ENCODE measurements at places on chromosomes 5 and 9.

DNA sequence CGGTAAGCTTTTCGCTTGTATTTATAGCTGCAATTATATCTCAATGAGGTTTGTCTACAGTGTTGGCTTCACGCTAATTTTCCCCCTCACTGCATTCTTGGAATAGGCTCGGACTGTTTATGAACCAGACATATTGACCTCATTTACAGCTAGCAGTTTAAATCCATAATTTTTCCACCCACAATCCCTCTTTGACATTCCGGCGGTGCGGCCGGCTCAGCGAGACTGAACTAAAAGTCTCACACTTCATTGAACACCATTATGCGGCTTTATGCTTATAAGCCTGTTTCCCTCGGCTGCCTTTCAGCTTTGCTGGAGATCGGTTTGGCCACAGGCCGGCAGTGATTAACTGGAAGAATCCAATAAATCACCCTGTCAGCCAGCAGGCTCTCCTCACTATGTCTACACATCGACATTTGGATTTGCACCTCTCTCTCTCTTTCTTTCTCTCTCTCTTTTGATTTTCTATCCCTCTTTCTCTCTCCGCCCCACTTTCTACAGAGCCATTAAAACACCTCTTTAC is 315.0 kb upstream of the TLE4 start:
- DNase-seq: peak; percentile 97

DNA sequence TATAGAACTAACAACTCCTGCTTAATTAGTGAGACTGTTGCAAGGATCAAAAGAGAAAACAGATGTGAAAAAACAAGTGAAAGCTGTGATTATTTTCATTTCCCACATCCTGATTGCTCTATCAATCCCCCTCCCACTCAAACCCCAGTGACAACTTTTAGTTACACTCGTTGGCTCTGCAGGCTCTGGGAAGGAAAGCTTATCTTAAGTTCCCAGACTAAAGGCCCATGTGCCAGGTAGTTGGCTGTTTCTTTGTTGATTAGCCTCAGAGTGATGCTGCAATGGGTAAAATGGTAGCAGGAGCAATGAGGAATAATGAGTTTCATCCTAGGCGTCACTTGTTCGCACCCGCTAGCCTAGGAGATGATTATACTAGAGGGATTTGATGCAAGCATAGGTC is 133.3 kb upstream of the IFNE start:
- no peak for DNase-seq

- DNase-seq: peak; percentile 72
Observed at GRCh38 chr5:151092762-151093161, 11.9 kb upstream of the TNIP1 start.

GRCh38 chr5:143592648-143593047 is 189.2 kb upstream of the NR3C1 start:
- no peak for DNase-seq

GRCh38 chr5:151060742-151061141 is 20.1 kb downstream of the TNIP1 start:
- no peak for DNase-seq

- peak; percentile 80 for DNase-seq
Observed at GRCh38 chr5:97764700-97765099, 581.7 kb upstream of the RIOK2 start.

- peak; percentile 67 for DNase-seq
Observed at GRCh38 chr9:82254646-82255367, 266.2 kb downstream of the SPATA31D1 start.

- DNase-seq: no peak
Observed at GRCh38 chr5:93715761-93716160, 25.6 kb downstream of the POU5F2 start.

GRCh38 chr5:78419396-78419795 is 59.0 kb downstream of the SCAMP1 start:
- DNase-seq: no peak

DNA sequence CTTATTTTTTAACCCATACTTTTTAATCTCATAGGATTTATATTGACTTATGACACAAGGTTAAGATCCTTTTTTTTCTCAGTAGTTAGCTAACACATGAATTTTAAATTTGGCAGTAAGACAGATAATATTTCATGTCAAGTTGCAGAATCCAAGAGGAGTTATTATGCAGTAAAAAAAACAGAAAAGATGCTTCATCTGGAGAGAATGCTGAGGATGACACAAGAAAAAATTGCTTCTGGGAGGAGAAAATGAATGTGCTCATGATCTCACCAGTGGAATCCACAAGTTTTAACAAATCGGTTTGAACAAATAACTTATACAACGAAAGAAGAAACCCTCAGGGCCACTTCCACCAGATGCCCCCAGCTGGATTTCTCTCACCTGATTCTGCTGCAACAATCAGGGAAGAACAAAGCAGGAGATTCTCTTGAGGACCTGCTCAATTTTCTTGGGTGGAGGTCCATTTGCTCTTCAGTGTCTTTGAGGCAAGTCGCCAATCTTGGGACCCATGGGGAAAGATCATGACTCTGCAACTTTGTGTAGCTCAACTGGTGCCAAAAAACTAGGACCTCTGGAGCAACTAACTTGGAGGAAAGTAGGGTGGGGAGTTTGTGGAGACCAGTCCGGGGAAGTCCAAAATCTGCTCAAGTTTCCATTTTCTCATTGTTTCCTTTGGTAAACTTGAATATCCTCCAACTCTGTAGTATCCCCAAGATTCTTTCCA is 50.5 kb upstream of the TNFSF15 start:
- peak; percentile 92 for DNase-seq

DNA sequence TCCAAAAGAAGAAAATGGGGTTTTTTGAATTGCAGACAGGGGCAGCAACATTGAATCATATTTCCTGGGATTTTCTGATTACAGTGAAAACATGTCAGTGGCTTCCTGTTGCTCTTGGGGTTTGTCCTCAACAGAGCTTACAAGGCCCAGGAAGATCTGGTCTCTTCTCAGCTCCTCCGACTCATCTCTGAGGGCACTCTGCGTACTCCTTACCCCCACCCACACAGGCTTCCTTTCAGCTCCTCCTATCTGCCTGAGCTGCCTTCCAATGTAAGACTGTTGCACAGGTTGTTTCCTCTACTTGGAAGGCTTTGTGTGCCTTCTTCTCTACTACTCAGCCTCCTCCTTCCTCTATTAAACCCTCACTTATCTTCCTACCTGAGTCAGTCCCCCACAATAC is 245.1 kb upstream of the MEF2C start:
- peak; percentile 62 for DNase-seq

DNA sequence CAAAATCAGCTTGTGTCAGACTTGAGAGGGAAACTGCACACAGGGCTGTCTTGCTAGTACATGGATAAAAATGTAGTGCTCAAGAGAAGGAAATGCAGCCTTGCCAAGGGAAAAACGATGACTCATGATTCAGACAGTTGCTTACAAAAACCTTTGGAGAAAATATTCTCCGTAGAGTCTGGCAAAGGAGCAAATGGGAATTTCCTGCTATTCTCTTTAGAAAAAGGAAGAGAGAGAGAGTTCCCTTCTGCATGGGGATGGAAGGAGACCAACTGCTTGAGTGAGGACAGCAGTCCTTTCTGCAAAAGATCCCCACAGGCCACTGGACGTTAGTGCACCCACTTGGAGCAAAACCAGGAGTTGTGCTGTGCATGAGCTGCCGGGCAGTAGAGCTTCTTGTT is 7.6 kb downstream of the IFNB1 start:
- peak; percentile 95 for DNase-seq

- no peak for DNase-seq
Observed at GRCh38 chr5:102850503-102850902, 95.4 kb downstream of the PAM start.

DNA sequence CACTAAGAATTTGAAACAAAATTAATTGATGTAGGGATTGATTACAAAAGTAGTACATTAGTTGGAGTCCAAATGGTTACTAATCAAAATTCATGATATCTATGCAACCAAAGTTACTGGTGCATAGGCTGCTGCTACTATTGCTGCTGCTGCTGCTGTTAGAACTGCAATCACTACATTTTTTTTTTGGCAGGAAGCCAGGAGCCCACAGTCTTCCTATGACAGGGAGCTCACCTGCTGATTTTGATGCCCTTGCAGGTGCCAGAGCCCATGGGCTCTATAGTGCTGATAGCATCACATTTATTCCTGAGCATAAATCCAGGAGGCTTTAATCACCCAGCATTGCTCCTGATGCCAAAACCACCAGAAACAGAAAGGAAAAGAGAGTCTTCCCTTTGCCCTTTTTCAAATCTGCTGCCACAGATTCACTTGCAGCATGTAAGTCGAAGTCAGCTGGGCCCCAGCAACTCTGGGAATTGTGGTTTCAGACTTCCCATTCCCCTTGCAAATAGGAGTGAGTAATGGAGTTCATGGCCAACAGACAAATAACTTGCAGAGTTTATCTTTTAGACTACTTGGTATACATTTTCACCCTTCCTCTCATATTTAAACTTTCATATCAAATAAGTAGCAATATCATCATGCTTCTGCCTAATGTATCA is 17.6 kb downstream of the SLCO6A1 start:
- peak; percentile 31 for DNase-seq

- DNase-seq: no peak
Observed at GRCh38 chr9:9284201-9284600, 1328.6 kb downstream of the PTPRD start.

- peak; percentile 28 for DNase-seq
Observed at GRCh38 chr9:737400-738120, 103.9 kb upstream of the DMRT1 start.

DNA sequence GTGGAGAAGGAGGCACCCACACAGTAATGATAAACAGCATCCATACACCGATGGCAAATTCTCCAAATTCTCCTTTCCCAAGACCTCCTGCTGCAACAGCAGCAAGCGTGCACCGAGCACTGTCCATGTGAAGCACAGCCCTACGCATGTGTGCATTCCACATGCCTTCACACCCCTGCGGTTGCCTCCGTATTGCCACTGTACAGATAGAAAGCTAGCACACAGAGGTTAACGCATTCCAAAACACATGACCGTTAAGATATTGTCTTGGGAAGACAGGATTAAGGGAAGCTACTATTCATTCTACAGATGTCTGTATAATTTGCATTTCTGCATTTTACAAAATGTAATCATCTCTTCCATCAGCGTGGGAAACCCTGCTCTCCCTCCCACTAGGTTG is 6.6 kb downstream of the FLT4 start:
- no peak for DNase-seq

DNA sequence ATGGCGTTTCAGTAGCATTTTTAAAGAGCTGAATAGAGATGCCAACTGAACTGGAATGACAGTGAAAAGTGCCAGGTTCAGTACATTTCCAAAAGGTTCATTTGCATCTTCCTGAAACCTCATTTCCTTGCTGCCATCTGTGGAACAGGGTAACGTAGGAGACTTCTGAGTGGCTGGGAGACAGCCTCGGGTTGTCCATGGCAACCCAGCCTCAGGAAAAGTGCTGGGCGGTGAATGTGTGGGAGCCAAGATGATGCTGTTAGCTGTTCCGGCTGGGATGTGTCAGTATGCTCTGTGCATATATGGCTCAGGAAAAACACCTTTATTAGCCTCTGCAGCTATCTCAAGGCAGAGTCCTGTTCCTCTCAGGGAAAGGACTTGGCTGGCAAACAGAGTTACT is 87.5 kb downstream of the KLHL3 start:
- no peak for DNase-seq

DNA sequence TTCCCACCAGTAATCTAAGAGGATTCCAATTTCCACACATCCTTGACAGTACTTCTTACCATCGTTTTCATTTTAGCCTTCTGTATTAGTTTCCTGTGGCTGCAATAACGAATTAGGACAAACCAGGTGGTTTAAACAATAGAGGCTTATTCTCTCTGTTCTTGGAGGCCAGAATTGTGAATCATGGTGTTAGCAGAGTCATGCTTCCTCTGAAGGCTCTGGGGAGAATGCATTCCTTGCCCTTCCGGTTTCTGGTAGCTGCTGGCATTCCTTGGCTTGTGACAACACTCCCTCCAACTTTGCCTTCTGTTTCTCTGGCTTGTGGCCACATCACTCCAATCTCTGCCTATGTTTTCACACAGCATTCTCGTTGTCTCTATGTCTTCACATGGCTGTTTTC is 23.5 kb downstream of the RIGI start:
- peak; percentile 51 for DNase-seq

- DNase-seq: no peak
Observed at GRCh38 chr9:9257999-9258498, 1354.8 kb downstream of the PTPRD start.

DNA sequence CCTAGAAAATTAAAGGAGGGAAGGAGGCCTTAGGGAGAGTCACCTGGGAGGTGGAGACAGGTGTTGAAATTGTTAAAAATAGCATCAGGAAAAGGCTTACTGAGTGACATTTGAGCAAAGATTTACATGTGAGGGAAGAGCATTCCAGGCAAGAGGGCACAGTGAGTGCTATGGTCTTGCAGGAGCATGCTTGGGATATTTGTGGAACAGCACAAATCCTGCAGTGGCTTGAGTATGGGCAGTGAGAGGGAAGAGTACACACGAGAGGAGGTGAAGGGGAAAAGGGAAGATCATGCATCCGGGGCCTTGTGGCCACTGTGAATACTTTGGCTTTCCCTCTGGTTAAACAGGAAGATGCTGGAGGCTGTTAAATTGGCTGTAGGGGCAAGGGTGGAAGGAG is 36.6 kb downstream of the ACER2 start:
- DNase-seq: no peak

DNA sequence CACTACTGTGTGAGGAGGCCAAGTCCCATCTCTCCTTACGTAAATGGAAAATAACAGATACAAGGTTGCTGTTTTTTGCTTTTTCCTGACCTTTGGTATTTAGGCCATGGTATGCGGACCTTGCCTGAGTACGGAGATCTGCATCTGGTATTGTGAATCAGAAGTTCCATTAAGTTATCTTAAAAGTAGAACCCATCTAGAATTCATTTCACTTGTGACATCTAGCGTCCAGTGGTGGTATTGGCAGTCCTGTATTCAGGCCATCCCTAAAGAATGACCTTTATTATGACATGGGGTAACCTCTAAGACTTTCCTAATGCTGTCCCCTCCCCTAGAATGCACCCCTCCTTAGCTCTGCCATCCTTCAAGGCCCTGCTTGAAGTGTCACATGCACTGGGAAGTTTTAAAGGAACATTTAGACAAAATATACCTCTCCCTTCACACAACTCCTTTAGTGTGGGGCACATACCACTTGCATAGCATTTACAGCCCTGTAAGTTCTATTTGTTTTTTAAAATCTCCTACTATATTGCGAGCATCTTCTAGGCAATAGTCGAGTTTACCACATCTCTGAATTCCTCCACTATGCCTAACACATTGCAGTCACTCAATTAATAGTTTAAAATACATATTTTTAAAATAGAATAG is 1.9 kb upstream of the SPDL1 start:
- peak; percentile 64 for DNase-seq

GRCh38 chr5:88820581-88820980 is 62.4 kb downstream of the MEF2C start:
- DNase-seq: no peak

DNA sequence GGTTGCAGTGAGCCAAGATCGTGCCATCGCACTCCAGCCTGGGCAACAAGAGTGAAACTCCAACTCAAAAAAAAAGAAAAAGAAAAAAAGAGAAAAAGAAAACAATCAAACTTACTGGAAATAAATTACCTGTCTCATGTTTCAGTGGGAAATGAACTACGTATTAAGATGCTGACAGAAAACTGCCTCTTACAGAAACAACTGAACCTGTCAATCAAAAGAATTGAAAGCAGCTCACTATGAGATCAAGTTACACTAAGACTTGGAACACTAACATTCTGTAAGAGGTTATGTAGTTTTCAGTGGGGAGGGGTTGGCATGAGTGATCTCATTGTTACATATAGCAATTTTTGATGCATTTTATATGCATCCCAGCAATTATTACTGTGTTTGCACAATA is 64.4 kb upstream of the SPATA31E1 start:
- DNase-seq: no peak

Data from fibroblast of skin of right quadriceps (primary cell).